PC-3 (cell line): ENCODE measurements at places on chromosomes 3 and 15. TPM values are rescaled to one million over a fixed set of nuclear protein-coding genes. Genes with fewer than 3 reads are reported as not detected.

DNA sequence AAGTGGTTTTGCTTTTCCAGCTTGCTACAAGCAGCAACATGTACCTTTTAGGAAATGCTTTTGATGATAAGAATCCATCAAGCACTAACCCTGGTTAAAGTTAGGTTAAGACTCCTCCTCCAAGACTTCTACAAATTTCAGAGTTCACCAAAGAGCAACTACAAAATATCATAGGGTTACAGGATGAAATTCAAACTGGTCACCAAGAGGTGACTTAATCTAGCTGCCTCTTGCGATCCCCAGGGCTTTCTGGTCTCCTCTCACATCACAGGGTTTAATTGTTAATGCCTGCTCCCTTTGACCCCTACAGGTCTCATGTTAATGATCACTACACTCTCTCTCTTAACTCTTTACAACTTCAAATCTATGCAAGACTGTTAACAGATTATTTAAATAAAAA, 66.5 kb downstream of the DPH6 start:
- H3K36me3 ChIP-seq = no peaks in the 10 kb centered on the region
- no peaks in the 10 kb centered on the region for H3K27me3 ChIP-seq
- no peak overlapping the region for H3K27ac ChIP-seq
- DNase-seq = no peak
- H3K4me3 ChIP-seq = no peak overlapping the region
- peaks cover 15% of the 10 kb centered on the region for H3K4me1 ChIP-seq

Gene TNFAIP8L3
- not detected in 2 replicates for total RNA-seq

- no peaks in the 10 kb centered on the region for H3K27me3 ChIP-seq
- DNase-seq = peak; percentile 34
- H3K4me3 ChIP-seq = no peak overlapping the region
- H3K27ac ChIP-seq = no peak overlapping the region
- peaks cover 14% of the 10 kb centered on the region for H3K4me1 ChIP-seq
These were observed 7.9 kb upstream of the RTP3 start for GRCh38 chr3:46489875-46490274.

DNA sequence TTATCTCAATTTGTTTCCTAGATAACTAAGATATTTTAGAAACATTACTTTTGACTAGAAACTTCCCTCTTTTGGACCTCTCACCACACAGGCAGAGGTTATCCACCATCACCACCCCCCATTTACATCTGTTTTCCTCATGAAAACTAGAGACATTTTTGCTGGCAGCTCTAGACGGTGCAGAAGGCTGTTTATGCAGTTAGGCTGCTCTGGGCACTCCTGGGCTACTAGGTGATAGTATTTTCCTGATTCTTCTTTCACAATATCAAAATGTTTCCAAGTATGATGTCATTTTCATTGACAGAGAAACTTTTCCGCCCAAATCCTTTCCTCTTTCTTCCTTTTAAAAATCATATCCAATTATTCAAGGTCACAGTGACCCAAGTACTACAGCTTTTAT, 67.1 kb downstream of the PLOD2 start:
- no peaks in the 10 kb centered on the region for H3K27me3 ChIP-seq
- peaks cover 8% of the 10 kb centered on the region for H3K36me3 ChIP-seq
- DNase-seq = no peak
- 0 out of 2 replicates have a peak, but pooled peaks cover 4% of the 10 kb centered on the region for H3K4me1 ChIP-seq
- H3K4me3 ChIP-seq = no peak overlapping the region

DNA sequence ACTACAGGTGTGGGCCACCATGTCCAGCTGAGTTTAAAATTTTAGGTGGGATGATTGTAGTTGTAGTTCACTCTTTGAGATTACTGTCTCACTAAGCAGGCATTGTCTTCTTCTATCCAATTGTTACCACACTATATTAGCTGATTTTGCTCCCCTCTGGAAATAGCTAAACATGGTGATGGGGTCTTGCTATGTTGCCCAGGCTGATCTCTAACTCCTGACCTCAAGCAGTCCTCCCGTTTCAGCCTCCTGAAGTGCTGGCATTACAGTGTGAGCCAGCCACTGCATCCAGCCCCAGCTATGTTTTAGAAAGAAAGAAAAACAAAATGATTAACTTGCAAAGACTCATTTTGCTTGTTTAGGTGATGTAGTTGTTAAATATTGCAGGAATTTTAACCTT, 30.6 kb downstream of the YEATS2 start:
- H3K36me3 ChIP-seq = peaks cover 61% of the 10 kb centered on the region
- no peak for DNase-seq
- no peaks in the 10 kb centered on the region for H3K4me1 ChIP-seq
- H3K27me3 ChIP-seq = no peaks in the 10 kb centered on the region

Gene EXD1
- not detected in 2 replicates for total RNA-seq

- peaks cover 23% of the 10 kb centered on the region for H3K4me1 ChIP-seq
- H3K4me3 ChIP-seq = no peak overlapping the region
- H3K36me3 ChIP-seq = no peaks in the 10 kb centered on the region
- no peak for DNase-seq
- peak overlapping the region; percentile 86 for H3K27ac ChIP-seq
These were observed 86.7 kb upstream of the LIMD1 start for GRCh38 chr3:45507820-45508317.

Gene CACNA2D2
- total RNA-seq = 0.17 and 0.44 TPM in 2 replicates

DNA sequence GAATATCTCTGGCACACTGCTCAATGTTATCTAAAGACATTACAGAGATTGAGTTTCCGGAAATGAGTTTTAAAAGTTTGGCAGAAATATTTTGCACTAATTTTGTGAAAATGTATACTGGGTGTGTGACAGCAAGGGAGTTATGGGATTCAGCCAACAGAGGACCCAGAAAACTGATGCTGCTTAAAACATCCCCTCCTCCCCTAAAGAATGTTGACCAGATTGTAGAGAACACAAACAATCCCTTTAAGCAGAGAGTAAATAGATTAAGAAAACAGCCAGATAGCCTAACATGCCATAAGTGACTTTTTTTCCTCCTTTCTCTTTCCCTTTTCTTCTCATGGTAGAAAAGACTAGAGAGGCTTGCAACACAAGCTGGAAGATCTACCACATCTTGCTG, 928.0 kb upstream of the ALCAM start:
- peak overlapping the region; percentile 65 for H3K4me3 ChIP-seq
- peaks cover 55% of the 10 kb centered on the region for H3K36me3 ChIP-seq
- no peaks in the 10 kb centered on the region for H3K27me3 ChIP-seq
- H3K27ac ChIP-seq = peak overlapping the region; percentile 89

Gene SCAMP5
- total RNA-seq = 7.0 and 9.0 TPM in 2 replicates

GRCh38 chr3:17192995-17193394, 308.2 kb downstream of the PLCL2 start:
- no peak overlapping the region for H3K27ac ChIP-seq
- no peaks in the 10 kb centered on the region for H3K4me1 ChIP-seq
- no peaks in the 10 kb centered on the region for H3K36me3 ChIP-seq
- DNase-seq = no peak
- H3K4me3 ChIP-seq = no peak overlapping the region

GRCh38 chr3:181292984-181293383, 303.4 kb upstream of the DNAJC19 start:
- H3K27me3 ChIP-seq = peaks cover 15% of the 10 kb centered on the region; the same call in 1 of the 2 replicates
- no peaks in the 10 kb centered on the region for H3K36me3 ChIP-seq
- no peak overlapping the region for H3K27ac ChIP-seq
- no peaks in the 10 kb centered on the region for H3K4me1 ChIP-seq

DNA sequence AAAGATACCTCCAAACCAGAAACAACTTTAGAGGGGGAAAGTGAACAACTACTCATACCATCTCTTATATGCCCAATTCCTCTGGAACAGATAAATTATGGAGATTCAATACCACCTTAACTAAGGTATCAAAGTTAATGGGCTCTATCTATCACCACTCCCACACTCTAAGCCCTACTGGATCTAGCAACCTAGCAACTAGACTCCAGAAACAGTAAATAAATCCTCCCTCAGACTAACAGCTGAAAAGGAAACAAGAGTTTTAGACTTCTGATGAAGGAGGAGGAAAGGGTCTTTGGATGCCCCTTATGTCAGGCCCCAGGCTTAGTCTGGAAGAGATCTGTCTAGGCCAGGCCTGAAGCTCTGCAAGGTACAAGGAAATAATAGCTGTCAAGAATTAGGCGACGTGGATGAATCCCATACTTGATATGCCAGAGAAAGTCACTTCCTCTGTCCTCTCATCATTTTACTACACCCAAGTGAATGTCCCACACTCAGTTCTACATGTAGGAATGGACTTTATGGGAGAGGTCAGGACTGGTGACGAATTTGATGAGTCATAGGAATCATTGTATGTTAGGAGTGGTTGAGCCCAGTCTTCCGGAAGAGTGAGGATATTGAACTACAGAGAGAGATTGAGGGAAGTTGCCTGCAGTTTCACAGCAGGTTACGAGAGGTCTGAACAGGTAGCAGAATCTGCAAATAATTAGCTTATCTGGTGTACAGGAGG, 113.8 kb downstream of the AKAP13 start:
- peak; percentile 95 for DNase-seq
- H3K36me3 ChIP-seq = no peaks in the 10 kb centered on the region
- H3K4me3 ChIP-seq = peak overlapping the region; percentile 42
- H3K27me3 ChIP-seq = no peaks in the 10 kb centered on the region
- H3K27ac ChIP-seq = peak overlapping the region; percentile 97

Gene THBS1
- 305 and 374 TPM in 2 replicates for total RNA-seq
